ENCODE measurements at places on chromosomes 5 and 9.

DNA sequence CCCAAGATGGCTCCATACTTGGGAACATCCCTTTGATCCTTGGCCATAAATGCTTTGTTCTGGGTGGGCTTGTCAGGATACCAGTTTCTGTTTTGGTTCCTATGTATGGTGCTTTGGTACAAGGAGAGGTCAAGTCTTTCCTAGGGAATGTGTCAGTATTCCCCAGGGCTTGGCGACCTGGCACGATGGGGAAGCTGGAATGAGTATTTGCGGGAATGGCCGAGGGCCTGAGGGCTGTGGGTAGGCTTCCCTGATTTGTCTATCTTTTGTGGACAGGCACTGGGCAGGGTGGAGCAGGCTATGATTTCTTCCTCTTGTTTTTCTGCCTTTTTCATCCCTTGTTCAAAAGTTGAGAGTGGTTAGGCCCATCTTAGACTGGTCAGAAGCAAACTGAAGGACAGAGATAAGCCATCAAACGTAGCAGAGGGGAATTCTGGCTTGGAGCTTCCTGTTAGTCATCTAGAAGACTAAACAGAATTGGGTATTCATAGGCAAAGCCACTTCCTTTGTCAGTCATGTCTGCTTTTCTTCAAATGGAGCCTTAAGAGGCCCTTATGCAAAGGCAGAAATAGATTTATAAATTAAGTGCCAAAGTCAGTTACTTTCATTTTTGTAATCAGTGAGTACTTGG, 13.7 kb downstream of the DOCK2 start:
- no peak for DNase-seq

GRCh38 chr5:124996023-124996763, 249.8 kb upstream of the ZNF608 start:
- DNase-seq = no peak

GRCh38 chr9:127185181-127185580, 62.7 kb upstream of the ANGPTL2 start:
- DNase-seq = no peak

GRCh38 chr9:100637787-100638186, 59.9 kb downstream of the CAVIN4 start:
- no peak for DNase-seq

GRCh38 chr9:30172206-30172605, 2212.2 kb upstream of the ACO1 start:
- no peak for DNase-seq

GRCh38 chr9:128550770-128551656, 1.4 kb upstream of the SPTAN1 start:
- DNase-seq = peak; percentile 68

DNA sequence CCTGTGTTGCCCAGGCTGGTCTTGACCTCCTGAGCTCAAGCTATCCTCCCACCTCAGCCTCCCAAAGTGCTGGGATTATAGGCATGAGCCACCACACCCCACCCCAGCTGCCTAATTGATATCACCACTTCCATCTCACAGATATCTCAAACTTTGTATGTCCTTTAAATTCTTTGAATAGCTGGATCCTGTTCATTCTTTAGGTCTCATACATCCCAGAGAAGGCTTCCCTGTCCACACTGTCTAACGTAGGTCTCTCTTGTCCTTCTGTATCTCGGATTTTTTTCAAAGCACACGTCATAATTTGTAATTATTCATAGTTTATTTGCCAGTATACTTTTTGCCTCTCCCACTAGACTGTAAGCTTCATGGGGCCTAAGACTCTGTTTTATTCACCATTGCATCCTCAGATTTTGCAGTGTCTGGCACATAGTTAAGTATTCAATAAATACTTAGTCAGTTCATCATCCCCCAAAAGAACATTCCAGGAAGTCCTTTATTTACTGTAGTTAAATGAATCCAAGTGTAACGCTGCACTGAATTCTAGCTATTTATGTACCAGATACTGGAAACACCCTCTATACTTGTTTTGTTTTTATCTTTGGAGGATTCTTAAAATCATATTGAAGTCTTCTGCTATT, 10.5 kb downstream of the ARSK start:
- DNase-seq = no peak

GRCh38 chr5:14109771-14110170, 33.4 kb upstream of the TRIO start:
- no peak for DNase-seq

GRCh38 chr9:89648247-89649000, 43.6 kb downstream of the GADD45G start:
- DNase-seq = no peak

DNA sequence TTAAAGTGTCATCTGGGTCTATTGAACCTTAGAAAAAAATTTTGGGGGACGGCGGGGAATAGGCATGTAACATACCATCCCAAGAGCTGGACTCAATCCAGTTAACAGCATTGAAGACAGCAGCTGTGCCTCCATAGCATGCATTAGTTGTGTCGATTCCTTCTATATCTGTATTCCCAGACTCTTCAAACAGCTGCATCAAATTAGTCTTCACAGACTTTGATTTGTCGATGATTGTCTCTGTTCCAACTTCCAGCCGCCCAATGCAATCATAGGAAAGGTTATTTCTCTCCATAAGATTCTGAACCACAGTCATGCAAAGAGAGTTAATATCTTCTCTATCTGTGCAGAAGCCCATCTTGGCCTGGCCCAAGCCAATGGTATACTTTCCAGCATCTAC, 14.8 kb downstream of the HMGCS1 start:
- no peak for DNase-seq

DNA sequence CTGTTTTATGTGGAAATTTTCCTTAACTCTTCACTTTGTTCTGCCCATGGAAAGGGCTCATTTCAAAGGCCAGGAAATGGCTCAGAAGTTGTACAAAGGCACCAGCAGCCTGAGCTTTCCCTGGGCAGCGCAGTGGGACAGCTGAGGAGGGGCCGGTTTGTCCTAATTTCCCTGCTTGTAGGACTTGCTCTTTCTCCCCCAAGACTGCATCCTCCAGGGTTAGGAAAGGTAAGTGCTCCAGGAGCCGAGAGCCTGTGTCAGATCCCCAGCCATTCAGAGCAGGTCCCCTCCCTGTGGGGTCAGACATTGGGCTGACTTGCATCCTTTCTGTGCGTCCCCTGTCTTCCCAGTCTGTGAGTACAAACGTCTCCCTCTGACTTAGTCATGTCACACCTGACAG, 43.5 kb downstream of the AGXT2 start:
- DNase-seq = no peak

DNA sequence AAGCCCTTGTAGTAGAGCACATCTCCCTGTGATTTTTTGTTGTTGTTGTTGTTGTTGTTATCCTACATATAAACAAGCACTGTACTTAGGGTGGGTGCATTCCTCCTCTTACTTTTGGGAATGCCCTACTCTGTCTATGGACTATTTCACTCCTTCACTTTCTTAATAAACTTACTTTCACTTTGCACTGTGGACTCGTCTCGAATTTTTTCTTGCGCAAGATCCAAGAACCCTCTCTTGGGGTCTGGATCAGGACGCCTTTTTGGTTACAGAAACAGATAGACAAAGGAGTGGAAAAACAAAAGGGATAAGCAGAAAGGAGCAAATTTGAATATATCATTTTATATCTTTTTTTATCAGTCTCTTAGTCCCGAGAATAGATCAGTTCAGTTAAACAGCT, 14.4 kb upstream of the PAIP1 start:
- DNase-seq = no peak

DNA sequence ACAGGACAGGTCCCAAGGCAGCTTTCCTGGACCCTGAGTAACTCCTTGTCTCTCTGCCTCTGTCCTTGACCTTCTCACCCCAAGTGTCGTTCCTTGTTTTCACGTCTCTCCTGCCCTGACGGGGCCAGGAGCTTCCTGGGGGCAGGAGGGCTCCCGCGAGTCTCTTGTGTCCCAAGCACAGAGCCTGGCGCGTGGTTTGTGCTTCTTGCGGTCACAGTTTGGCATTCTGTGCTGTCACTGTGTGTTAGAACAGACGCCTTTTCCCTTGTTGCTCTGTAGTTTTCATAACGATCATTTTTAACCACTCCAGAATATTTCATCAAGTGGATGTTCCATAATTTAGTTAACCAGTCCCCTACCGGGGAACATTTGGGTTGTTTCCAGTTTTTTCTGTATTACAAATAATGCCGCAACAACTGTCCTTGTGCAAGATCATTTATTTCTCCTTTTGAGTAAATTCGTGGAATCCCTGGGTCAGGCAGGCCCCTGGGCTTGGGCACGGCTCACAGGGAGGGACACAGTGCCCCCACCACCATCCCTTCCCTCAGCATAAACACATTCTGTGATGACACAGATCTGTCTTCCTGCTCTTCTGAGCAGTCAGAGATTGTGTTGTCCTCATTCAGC, 71.9 kb downstream of the TSPAN17 start:
- no peak for DNase-seq

DNA sequence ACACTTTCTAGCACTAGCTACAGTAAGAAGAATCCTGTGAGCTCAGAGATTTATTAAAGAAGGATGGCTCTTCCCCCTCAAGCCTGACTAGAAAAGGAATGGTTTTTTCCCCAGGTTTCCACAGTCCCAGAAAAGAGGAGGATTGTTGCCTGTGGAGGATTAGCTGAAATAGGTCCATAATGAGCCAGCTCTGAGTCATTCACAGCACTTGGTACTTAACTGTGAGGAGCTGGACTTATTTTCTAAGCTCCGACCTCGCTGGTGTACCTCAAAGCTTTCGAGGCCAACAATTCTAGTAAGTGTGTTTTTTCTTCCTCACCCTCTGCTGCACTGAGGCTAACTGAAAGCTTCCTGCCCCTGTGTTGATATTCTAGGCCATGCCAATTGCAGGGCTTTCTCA, 222.5 kb upstream of the IL12B start:
- DNase-seq = no peak

- DNase-seq = no peak
Measured at GRCh38 chr5:2385818-2386217, 365.7 kb downstream of the IRX2 start.

DNA sequence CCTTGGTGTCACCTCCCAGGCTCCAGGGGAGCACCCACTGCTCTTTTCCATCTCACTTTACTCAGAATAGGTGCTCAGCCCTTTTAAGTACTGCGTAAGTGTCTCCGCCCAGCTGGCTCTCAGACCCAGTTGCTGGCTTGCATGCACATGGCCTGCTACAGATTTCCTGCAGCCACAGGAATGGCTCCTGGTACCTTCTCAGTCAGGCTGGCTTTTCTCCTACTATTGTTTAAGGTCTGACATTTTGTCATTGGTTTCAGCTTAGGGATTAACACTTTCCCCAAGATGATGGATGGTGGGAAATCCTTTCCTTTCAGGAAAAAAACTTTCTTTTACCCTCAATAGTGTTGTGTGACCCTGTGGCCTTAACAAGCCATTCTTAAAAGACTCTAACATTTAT, 1652.3 kb upstream of the WWC1 start:
- no peak for DNase-seq

DNA sequence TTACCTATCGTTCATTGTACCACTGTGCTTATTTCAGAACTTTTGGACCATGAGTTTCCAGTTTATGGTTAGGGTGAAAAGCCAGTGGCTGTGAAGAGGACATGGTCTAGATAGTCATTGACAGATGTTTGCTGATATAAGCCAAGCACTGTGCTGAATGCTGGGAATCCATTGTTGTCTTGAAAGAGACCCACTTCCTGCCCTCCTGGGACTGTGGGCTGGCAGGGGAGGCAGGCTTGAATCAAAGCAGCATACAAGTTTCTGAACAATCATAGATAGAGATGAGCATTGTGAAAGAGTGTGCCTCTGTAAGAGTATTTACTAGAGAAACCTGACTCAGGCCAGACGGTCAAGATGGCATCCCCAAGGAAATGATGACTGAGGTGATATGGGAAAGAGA, 73.4 kb downstream of the NMUR2 start:
- DNase-seq = no peak

GRCh38 chr5:23675456-23675855, 168.0 kb downstream of the PRDM9 start:
- no peak for DNase-seq

DNA sequence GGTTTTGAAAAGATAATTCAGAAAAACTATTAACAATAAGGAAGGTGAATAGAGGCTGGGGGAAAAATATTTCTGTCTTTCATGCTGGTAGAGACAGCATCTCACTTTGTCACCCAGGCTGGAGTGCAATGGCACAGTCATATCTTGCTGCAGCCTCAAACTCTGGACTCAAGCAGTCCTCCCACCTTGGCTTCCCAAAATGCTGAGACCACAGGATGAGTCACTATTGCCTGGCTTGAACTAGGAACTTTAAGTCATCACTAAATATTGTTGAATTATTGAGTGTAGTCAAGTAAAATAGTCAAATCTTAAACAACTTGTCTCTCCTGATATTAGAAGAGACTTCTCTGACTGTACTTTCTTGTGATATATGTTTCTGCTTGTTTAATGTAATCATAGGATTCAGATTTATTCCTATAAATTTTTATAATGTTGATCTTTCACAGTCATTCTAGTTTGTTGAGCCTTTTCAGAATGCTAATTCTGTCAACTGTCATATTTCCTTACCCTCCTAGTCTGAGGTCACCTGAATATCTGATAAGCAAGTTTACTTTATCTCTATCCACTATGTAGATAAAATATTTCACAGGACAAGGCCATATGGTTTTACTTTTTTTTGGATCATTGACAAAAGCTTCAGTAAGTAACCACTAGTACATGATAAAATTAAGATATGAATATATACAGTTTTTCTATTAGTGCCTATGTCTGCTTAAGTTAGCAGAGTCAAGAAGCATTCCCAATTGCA, 1696.5 kb downstream of the MAT2B start:
- no peak for DNase-seq
